ENCODE measurements at places on chromosomes 2 and 18.

- DNase-seq, result no peak
Observed at GRCh38 chr2:219918254-219918653, 290.8 kb downstream of the SLC4A3 start.

DNA sequence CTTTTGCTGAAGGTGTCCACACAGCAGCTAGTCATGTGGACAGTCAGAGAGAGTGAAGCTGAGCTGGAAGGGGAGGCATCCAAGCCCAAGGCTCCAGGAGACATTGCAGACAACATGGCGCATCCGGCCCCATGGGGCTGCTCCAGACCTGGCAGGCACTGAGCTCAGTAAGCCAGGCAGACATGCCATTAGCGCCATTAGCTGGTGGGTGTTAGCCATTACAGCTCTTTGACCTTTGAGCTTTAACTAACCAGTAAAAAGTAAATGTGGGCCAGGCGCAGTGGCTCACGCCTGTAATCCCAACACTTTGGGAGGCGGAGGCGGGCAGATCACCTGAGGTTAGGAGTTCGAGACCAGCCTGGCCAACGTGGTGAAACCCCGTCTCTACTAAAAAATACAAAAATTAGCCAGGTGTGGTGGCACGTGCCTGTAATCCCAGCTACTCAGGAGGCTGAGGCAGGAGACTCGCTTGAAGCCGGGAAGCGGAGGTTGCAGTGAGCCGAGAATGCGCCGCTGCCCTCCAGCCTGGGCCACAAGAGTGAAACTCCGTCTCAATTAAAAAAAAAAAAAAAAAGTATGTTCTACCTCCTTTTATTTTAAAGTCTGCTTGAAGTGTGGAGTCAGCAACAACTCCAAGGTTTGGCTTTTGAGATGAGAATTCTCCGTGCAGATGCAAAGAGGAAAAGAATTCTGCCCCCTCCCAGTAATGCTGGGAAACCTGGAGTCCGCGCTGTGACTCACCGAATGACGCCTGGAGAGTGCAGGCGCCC, 69.4 kb downstream of the TWSG1 start:
- DNase-seq, result no peak

DNA sequence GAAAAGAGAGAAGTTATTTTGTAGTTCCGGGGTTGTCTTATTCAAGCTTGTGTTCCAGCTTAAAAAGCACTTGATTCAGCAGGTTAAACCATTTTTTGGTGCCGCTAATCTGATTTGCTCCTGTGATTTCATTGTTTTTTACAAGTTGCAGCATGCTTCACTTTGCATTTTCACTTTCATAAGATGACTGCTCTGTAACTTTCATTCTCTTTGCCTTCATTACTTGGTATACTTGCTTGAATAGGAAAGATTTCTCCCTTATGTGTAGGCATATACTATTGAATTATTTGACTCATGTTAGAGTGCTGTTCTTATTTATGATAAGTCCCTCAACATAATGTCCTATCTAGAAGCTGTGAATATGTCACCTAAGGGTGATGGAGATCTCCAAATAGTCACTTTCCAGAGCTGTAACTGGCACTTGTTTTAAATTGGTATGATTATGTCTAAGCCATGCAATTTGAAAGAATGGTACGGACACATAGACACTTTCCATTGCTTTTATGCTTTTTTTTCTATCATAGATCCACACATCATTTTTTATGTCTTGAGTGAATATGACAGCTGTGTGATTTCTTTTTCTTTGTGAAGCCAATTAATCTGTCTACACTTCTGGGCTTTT, 254.5 kb downstream of the DSEL start:
- DNase-seq, result no peak

- no peak for DNase-seq
Observed at GRCh38 chr2:200254773-200255172, 51.7 kb upstream of the SPATS2L start.

GRCh38 chr2:7670905-7671641, 753.9 kb downstream of the RNF144A start:
- DNase-seq, result no peak

DNA sequence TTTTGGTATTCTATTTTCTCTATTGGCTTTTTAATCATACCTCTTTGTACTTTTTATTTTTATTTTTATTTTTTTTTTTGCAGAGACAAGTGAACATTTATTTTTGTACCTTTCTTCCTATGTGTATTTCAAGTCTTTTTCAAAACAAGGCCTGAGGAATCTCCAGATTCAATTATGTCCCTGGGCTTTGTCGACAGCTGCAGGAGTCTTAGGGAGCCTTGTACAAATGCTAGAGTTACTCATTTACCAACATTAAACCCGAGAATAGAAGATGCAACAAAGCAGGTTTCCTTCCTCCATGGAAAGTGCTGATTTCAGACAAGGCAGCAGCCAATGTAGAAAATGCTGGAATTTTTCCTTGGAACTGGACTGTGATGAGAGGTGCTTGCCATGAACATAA, 242.8 kb downstream of the TNS1 start:
- no peak for DNase-seq

DNA sequence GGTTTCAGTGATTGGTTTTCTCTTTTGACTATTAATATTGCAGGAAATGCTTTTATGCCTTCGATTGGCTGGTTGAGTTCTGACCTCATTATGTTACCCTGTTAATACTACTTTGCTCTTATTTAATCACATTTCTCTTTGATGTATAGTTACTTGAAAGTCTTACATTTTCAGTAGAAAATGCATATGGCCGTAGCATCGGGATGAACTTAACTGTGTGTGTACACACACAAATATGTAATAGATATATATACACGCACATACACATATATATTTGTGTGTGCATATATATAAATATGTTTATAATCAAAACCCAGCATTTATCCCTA, 1.6 kb downstream of the EPC2 start:
- DNase-seq, result no peak

- no peak for DNase-seq
Observed at GRCh38 chr2:149731079-149731478, 143.5 kb upstream of the MMADHC start.

- no peak for DNase-seq
Observed at GRCh38 chr2:217588266-217588665, 414.5 kb downstream of the TNS1 start.

DNA sequence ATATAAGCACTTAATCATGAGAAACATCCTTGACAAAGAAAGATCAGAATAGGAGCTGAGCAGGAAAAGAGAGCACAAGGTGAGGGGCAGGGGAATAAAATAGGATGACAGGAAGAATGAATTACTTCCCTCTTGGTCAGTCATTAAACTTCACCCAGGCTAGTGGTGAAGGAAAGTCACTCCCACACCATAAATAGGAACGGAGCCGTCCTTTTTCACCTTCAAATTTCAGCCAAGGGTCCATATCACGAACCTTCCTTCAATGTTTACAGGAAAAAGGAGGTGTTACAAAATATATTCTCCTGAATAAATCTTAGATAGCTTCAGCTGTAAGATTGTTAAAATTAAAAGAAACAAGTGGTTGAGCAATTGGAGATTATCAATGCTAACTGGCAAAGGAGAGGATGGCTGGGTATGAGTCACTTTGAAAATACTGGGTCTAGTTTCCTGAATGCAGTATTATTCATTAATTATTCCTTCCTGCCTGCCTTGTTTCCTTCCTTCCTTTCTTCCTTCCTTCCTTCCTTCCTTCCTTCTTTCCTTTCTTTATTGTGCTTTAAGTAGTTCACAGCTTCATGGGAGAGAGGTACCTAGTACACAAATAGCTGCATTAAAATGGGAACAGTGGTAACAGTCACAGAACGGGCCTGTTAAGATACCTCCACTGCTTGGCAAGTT, 292.3 kb upstream of the ID2 start:
- no peak for DNase-seq

- peak; percentile 13 for DNase-seq
Observed at GRCh38 chr2:45889053-45889452, 237.6 kb downstream of the PRKCE start.

GRCh38 chr2:96142217-96143113, 2.8 kb downstream of the DUSP2 start:
- no peak for DNase-seq

- no peak for DNase-seq
Observed at GRCh38 chr2:101355401-101356054, 31.8 kb downstream of the CREG2 start.

GRCh38 chr18:73647391-73647790, 500.2 kb downstream of the FBXO15 start:
- no peak for DNase-seq

GRCh38 chr2:135685361-135685760, 56.3 kb upstream of the UBXN4 start:
- no peak for DNase-seq

- no peak for DNase-seq
Observed at GRCh38 chr2:134333646-134334189, 79.8 kb downstream of the MGAT5 start.

DNA sequence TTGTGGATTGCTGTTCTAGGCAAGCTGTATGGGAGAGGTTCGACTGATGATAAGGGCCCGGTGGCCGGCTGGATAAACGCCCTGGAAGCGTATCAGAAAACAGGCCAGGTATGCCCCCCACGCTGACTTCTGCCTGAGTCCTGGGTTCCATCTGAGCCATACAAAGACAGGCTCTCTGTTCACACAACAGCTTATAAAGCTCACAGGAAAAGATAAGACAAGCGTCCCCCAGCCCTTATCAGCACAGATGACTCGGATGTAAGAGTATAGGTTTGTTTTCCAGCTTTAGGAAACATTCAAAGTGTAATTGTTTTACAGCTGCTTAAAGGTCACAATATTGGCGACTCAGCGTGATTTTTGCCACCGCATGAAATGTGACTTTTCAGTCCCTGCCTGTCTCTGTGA, 12.7 kb downstream of the CNDP2 start:
- no peak for DNase-seq

DNA sequence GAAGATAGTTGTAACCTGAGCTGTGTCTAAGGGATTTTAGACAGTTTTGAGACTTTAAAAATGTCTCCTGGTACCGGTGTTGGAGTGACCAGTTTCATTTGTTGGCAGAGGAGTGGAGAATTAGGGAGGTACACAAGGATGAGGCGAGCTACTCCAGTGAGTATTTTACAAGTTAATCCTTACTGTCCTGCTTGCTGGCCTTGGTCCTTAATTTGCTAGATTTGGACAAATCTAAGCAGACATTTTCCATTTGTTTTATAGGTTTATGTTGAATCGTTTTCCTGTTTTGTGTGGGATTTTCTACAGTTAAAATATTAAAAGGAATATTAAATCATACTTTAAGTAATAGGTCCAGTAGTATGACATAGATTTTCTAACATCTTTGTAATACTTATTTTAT, 101.8 kb downstream of the ZNF407 start:
- DNase-seq, result no peak

DNA sequence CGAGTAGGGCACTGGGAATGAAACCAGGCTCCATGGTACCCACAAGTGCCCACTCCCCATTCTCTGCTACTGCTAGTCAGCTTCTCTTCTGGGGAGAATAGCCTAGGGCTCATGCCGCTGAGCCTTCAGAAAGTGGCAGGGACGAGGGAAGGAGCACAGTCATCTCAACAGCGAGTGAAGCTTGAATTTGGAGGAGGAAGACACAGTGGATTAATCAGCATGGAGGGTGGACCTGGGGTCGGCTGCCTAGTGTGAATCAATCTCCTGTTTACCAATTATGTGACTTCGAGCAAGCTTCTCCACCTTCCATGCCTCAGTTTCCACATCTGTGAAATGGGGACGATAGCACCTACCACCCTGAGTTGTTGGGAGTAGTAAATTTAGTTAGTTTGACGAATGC, 157.0 kb downstream of the SEPTIN10 start:
- no peak for DNase-seq

- peak; percentile 83 for DNase-seq
Observed at GRCh38 chr2:57886161-57886786, 160.3 kb upstream of the VRK2 start.

- no peak for DNase-seq
Observed at GRCh38 chr2:11876889-11877288, 130.5 kb downstream of the LPIN1 start.

DNA sequence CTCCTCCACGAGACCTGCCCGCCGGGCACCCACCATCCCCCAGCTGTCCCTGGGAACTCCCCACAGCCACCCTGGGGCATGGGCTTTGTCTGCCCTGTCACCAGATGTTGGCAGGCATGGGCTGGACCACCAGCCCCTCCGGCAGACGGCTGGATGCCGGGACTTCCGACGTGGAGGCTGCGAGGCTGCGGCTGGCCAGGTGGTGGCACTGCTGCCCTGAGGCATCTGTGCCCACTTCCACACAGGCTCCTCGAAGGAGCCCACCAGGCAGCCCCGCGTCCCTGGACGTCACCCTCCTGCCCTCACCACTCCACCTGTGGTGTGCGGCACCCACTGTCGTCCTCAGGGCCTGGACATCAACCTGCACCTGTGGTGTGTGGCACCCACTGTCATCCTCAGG, 319.9 kb upstream of the SALL3 start:
- no peak for DNase-seq

GRCh38 chr18:58975296-58975695, 110.6 kb downstream of the ZNF532 start:
- DNase-seq, result no peak

DNA sequence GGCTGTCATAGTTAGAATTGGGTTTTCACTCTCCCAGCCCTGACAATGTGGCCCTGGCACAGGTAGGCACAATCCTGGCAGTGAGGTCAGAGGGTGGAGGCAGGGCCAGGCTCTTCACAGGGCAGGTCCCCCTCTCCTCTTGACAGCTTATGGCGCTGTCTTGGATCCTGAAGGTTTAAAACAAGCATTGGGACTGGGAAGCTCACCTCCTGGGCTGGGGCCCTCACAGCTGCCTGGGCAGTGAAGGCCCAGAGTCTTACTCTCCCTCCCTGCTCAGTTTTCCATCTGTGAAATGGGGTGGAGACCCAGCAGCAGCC, 23.3 kb downstream of the LBH start:
- DNase-seq, result no peak

- no peak for DNase-seq
Observed at GRCh38 chr18:77495079-77495478, 245.4 kb downstream of the GALR1 start.

- no peak for DNase-seq
Observed at GRCh38 chr18:79876497-79876896, 75.0 kb downstream of the SLC66A2 start.

DNA sequence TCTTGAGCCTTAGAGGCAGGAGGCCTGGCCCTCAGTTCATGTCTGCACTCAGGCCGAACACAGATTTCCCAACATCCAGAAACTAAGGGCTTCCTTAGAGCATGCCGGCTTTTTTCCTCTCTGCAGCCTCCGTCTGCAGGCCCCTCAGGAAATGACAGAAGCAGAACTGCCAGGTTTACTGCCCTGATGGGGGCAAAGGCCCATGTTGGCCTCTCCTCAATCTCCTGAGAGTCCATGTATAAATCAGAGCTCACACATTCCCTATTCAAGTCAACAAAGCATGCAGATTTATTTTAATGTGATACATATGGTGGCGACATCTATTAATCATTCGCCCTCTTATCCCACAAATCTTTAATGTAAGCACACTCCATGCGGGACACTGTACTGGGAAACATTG, 475.6 kb upstream of the HS6ST1 start:
- no peak for DNase-seq

DNA sequence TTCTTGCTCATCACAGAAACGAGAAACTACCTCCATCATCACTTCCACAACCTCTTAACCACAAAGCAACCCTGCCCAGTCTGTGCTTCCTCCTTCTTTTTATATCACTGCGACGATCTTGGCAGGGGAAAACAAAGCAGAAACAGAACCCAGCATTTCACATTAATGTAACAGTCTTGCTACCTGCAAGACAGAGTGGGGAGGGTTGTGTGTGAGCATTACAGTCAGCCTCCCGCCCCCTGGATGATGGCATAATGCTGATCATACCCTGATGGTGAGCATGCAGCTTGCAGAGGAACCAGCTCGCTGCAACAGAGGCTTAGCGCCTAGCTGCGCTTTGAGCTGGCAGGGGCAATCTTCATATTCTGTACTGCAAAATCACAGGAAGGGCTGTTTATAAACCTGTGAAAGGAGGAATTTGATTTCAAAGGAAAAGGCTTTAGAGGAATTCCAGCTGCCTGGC, 376.1 kb downstream of the IRS1 start:
- DNase-seq, result no peak
